Astrocyte of the hippocampus (primary cell): ENCODE measurements at places on chromosomes 5 and 9.

DNA sequence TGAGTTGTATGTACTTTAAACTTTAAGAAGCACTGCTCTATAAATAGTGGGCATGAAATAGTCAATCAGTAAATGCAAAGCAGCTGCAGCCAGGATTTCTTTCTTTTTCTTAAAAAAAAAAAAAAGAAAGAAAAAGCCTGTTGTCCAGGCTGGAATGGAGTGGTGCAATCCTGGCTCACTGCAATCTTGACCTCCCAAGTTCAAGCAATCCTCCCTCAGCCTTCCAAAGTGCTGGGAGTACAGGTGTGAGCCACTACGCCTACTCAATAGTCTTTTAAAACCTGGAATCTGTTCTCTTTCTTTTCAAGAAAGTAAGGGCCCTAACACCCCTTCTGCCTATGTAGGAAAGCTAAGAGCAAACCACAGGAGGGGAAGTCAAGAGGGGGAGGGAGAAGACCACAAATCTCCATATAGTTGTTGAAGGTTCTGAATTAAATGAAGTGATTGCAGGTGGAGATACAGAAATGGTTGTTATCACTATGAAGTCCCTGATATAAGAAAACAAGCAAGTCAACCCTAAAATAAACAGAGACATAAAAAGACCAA, 20.6 kb upstream of the TPD52L3 start:
- no peak for DNase-seq

DNA sequence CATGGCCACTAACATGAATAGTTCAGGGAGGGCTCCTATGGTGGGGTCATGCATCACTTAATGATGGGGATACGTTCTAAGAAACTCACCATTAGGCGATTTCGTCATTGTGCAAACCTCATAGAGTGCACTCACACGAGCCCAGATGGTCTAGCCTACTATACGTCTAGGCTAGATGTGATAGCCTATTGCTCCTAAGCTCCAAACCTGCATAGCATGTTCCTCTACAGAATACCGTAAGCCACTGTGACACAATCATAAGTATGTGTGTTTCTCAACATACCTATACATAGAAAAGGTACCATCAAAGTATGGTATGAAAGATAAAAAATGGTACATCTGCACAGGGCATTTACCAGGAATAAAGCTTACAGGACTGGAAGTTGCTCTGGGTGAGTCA, 6.3 kb downstream of the SLIT3 start:
- no peak for DNase-seq

- no peak for DNase-seq
These were observed 36.1 kb downstream of the ANKS6 start for GRCh38 chr9:98760231-98760630.

- no peak for DNase-seq
These were observed 105.3 kb downstream of the PCSK1 start for GRCh38 chr5:96327722-96328121.

GRCh38 chr5:179908528-179908927, 831 bp upstream of the TBC1D9B start:
- no peak for DNase-seq

- no peak for DNase-seq
These were observed 8.8 kb upstream of the PGGT1B start for GRCh38 chr5:115271295-115272050.

DNA sequence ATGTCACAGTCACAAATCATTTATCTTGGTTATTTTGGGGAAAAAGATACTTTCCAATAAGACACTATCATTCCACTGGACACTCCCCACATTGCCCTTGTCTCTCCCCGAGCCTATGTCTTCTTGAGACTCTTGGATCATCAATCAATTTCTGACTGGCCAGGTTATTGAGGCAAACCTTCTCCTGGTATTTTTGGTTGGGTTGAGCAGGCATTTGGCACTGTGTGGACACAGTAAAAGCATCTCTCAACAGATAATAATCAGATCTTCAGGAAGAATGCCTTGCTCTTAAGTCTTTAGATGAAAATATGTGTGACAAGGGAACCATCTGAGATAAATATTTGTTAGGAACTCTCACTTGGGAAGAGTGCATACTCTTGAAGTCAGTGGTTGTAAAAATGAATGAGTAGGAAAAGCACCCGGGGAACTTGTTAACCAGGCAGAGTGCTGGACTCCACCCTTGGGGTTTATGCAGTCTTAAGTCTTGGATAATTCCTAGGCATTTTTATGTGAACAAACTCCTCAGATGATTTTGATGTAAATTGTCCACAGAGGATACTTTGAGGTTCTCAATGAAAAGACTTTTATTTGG, 223.8 kb upstream of the CLINT1 start:
- no peak for DNase-seq

DNA sequence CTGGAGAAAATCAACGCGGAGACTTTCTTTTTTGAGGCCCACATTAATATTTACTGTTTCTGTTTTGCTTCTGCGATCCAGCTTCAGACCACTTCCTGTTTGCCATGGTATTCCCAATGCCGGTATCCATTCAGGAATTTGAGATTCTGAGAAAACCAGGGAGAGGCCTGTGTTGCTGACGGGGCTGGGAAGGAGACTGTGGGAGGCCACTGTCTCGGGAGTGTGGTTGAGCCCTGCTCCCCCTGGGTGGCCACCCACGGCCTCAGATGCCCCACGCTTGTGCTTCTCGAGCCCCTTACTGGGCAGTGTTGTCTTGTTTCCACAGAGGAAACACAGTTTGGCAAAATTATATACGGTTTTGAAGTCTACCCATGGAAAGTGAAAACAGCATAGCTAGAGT, 403.6 kb upstream of the IRX2 start:
- DNase-seq, result no peak

DNA sequence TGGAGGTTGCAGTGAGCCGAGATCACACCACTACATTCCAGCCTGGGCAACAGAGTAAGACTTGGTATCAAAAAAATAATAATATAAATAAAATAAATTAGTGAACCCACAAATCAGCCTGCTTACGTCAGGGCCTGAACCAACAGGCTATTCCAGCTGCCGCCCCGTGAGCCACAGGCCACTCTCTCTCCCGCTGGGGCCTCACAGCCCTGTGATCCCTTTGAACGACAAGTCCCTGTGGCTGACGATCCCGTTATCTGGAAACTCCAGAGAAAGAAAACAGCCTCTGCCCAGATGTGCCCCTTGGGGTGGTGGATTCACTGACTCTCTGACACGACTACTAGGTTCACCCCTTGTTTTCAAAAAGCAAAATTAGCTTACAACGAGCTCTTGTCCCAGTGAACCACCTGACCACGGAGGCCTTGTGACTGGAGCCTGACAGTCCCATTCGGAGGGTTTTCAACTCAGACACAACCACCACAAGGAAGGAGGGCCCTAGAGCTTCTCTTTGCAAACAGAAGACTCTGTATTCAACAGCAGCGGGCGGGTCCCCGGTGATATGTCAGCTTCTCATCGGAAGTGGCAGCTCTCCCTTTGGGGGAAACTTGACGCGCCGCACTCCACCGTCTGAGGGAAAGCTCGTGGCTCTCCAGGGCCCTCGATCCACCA, 4.4 kb upstream of the DIPK1B start:
- DNase-seq, result no peak

DNA sequence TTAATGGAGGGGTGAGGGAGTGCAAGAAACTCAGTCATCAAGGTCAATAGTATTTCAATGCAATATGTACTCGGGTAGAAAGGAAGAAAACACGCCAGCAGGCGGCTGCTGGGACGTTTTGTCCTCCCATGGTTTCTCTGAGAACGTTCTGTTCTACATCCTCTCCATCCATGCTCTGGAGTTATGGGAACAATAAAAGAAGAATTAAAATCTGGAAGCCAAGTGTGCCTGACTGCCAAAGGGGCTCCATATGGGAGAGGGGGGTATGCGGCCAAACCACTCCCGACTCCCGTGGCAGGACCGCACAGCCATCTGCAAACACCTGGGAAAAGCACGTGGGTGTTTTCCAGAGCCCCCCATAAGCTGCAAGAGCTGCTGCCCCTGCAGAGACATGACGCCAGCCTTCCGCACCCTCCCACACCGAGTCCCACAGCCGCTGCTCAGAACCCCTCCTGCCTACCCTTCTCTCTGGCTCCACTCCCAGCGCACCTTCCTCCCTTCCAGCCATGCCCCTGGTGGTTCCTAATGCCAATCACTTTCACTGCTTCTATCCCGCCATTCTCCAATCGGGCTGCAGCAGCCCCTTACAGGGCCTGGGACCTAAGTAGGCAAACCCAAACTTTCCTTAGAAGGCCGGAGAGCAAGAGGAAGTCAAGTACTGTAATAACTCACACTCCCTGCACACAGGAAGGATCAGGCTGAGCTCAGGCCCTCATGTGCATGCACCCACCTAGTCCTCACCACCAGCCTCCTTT, 241.6 kb downstream of the SYK start:
- no peak for DNase-seq

- no peak for DNase-seq
These were observed 138.0 kb downstream of the ADAMTSL1 start for GRCh38 chr9:18611971-18612370.

DNA sequence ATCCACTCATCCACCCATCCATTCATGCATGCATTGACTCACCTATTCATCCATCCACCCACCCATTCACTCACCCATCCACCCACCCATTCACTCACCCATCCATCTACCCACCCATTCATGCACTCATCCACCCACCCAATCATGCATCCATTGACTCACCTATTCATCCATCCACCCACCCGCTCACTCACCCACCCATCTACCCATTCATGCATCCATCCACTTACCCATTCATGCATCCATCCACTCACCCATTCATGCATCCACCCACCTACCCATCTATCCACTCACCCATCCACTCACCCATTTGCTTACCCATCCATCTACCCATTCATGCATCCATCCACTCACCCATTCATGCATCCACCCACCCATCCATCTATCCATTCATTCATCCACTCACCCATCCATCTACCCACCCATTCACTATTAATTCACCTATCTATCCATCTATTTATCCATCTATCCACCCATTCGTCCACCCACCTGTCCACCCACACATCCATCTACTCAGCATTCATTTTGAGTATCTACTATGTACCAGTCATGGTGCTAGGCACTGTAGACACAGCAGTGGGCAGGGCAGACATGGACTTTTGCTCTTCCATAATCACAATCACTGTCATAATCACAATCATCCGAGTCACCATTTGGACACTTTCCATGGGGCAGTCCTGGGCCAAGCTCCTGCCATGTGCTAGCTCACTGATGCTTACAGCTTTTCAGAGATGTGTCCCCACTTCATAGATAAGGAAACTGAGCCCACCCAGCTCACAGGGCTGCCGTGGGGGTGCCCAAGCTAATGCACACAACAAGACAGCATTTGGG, 34.4 kb downstream of the HMCN2 start:
- DNase-seq, result no peak

- DNase-seq, result peak; percentile 46
These were observed 4.6 kb downstream of the ZNF622 start for GRCh38 chr5:16461026-16461425.

DNA sequence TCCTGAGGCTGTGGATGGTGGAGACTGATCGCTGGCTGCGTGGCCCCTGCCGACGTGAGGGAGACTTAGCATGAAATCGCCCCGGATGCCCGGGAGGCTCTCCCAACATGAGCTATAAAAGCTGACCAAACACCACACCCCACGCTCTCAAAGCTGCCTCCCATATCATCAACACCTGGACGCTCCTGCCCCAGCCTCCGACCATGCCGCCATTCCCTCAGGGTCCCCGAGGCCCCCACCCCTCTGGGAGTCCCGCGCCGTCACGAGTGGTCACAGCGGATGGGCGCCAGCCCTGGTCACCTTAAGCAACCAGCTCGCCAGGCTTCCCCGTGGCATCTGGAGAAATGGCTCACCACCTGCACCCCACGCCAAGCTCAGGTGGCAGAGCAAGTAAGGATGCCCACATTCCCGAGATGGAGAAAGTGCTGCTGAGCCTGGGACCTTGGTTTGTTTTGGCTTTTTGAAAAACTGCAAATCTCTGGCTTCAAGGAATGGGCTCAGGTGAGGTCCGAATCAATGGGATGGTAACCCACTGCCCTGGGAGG, 196.0 kb downstream of the MED10 start:
- DNase-seq, result no peak

- DNase-seq, result peak; percentile 52
These were observed 608.0 kb upstream of the ACO1 start for GRCh38 chr9:31776471-31776870.

DNA sequence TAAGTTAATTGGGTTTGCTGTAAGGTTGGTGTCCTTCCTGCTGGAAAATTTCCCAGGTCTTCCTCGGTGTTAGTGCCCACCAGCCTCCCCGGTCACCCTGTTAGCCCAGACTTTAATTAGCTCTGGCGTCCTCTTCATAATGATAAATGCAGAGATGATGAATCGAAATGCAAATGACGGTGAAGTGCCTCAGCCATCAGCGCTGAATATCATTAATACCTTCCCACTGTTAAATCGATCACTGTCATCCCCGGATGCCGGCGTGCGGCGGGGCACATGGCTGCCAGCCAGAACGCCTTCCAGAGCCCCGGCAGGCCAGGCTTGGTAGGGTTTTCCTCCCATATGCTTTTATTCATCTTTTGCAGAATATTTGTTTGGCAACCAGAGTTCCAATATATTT, 204.5 kb downstream of the IRX2 start:
- DNase-seq, result no peak

GRCh38 chr5:18736051-18736398, 1101.8 kb downstream of the TAF11L14 start:
- no peak for DNase-seq

DNA sequence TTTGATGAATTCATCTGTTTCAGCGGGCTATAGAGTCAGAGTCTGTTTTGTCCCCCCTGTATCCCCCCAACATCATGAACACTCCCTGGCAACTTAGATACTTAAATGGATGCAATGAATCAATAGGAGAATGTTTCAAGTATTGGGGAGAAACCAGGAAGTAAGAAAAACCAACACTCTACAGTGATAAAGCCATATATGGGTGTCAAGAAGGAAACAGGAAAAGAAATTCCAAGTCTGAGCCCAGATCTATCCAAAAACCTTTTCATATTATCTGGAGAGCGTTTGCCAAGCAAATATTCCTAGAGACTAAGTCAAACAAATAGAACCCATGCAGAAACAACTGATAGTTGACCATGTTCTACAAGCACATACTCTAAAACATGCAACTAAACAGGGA, 2.3 kb upstream of the GNAQ start:
- no peak for DNase-seq

- no peak for DNase-seq
These were observed 20.3 kb upstream of the PCA3 start for GRCh38 chr9:76743931-76744330.

DNA sequence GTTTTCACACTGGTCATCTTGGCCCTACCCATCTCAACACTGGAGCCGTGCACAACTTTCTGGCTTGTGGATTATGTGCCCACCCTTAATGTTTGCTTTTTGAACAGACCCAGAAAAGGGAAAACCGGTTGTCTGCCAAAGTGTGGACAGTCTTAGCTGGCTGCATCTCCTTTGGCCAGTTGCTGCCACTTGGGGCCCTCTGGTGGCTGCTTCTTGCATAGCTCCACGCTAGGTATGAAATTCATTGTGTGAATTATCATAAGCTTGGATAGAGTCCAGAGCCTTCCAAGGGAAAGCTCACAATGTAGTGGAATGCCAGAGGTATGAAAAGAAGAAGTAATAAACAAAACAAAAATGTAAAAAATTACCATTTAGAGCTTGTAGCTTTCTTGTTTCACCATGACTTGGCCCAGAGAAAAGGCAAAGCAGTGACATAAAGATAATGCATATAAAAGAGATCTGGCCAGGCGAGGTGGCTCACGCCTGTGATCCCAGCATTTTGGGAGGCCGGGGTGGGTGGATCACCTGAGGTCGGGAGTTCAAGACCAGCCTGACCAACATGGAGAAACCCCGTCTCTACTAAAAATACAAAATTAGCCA, 12.5 kb upstream of the SLC36A3 start:
- peak; percentile 72 for DNase-seq

- DNase-seq, result no peak
These were observed 1.5 kb downstream of the SHROOM1 start for GRCh38 chr5:132828846-132829494.

- peak; percentile 53 for DNase-seq
These were observed 639.7 kb downstream of the CCDC171 start for GRCh38 chr9:16192403-16193017.
